ENCODE measurements at places on chromosomes 7 and 10.

DNA sequence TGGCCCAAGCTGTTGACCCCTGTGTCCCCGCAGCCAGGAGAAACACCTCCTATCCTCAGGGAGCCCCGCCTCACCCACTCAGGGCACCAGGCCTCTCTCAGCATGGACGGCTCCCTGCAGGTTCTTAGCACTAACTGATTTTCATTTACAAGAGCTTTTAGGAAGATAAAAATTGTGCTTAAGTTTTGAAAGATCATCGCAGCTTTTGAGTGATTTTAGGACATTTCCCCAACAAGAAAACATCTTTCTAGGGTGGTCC, 22.1 kb downstream of the EBF3 start:
- no peak for DNase-seq

DNA sequence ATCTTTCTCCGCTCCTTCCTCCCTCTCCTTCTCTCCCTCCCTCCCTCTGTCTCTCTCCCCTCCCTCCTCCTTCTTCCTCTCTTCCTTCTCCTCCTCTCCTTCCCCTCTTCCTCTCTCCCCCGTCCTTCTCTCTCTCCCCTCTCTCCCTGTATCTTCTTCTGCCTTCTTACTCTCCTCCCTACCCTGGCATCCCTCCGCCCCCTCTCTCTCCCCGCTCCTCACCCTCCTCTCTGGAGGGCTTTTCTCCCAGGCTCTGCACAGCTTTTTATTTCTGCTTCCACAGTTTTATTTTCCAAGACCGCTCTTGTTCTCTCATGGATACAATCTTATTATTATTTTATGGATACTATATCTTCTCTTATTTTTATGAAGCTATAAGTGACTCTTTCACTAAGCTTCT, 32.6 kb downstream of the AP5Z1 start:
- no peak for DNase-seq

DNA sequence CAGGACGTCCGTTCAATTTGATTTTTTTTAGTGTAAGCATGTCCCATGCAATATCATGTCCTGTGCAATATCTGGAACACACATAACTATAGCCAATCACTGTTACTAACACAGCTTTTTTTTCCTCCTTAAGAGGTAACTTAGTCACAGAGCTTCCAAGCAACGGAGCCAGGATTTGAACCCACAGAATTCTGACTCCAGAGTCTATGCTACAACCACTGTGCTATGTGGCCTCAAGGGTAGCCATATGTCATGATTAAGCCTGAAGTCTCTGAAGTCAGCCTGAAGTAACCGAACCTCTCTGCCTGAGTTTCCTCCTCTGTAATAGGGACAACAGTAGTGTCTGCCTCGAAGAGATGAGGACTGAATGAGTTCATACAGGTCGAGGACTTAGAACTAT, 42.2 kb upstream of the TCF7L2 start:
- DNase-seq, result no peak

DNA sequence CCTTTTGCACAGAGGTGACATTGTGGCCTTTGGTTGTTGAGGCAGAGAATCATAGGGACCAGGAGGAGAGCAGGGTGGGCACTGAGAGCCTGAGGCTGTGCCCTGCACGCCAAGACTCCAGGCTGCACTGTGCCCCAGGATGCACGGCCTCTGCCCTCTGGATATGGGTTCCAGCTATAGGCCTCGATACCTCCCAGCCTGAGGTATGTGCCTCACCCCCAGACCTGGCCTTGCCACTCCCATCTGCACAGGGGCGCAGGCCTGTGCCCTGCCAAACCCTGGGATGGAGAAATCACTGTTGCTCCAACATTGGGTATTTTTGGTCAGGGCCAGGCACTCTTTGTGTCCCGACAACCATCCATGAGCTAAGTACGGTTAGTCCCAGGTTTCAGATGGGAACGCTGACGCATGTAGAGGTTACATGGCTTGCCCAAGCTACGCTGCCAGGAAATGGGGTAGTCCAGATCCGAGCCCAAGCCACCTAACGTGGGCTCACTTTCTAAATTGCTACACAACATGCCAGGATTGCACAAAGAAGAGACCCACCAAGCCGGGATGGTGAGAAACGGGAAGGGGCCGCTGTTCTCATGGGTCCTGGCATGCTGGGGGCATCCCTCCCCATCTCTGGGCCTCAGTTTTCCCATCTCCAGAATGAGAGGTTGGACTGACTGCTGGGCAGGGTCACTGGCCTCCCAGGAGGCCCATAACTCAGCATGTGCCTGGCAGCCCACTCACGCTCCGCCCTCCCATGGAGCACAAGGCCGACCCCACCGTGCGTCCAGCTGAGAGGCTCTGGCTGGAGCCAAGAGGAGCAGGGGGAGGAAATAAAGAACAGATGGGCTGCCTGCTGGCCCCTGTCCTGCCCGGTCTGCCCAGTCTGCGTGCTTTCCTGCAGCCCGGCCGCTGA, 44.2 kb downstream of the ZCCHC24 start:
- DNase-seq, result no peak

DNA sequence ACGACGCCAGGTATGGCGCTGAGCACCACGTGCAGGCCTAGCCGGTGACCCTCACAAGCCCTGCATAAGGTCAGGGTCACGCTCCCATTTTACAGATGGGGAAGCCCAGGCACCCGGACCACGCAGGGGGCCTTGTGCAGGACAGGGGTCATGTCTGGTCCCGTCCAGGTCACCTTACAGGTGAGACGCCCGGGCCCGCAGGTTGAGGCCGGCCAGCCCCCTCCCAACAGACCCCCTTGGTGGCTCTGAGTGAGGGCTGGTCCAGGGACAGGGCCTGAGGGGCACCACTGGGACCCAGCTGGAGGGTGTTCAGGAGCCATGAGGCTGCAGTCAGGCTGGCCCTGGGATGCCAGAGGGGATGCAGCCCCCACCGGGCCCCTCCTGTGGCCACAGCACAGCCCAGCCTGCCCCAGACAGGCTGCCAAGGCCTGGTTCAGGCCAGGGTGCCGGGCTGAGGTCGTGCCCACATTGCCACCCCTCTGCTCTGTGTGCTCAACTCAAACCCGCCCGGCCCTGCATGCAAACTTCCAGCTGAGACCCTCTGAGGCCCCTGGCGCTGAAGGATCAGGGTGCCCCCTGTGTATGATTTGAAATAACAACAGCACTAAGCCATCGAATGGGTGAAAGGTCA, 69.0 kb downstream of the PWWP2B start:
- DNase-seq, result no peak

DNA sequence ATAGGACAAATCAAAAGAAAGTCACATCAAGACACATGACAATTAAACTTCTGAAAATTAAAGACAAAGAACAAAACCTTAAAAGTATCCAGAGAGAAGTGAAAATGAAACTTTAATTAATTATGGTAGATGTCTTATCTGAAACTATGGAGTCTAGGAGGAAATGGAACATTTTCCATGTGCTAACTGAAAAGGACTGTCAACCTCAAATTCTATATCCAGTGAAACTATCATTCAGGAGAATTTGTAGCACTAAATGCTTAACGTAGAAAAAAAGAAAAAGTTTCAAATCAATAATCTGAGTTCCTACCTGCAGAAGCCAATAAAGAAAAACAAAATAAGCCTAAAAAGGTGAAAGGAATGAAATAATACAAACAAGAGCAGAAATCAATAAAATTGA, 33.1 kb upstream of the C10orf71 start:
- no peak for DNase-seq

DNA sequence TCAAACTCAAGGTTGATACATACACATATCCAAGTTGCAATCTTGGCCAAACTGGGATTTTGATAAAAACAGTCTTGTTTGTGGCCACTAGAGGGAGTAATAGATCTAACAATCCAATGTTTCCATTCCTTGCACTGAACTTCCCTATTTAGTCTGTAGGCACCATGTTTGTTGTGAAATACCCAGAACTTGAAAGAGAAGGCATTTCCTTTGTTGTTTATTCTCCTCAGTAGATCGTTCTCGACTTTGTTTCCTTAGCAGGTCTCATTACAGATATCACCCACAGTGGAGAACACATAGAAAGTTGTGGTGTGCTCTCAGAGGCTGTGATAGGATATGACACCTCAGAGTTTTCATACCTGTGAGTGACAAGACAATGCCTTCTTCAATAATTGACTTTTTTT, 70.3 kb upstream of the MXI1 start:
- DNase-seq, result no peak

GRCh38 chr10:130128062-130128781, 8.0 kb upstream of the GLRX3 start:
- no peak for DNase-seq

DNA sequence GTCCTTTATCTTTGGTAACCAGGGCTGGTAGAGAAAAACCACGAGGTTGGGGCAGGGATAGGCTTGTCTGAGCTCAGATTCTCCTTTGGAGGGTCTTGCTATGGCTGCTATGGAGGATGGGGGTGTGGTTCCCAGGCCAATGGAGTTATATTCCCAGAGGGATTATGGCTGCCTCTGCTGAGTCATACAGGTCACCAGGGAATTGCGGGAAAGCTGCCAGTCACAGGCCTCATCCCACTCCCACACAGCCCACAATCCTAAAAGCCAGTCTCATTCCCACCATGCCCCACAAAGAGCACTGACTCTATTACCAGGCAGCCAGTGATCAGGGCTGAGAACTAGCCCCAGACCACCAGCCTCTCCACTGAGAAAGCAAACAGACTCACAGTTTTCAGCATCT, 316.6 kb upstream of the TMEM229A start:
- DNase-seq, result no peak

GRCh38 chr7:30241767-30242166, 42.6 kb upstream of the ZNRF2 start:
- DNase-seq, result no peak

GRCh38 chr7:10804770-10805169, 168.9 kb upstream of the PHF14 start:
- no peak for DNase-seq

GRCh38 chr10:113687037-113687436, 7.3 kb downstream of the CASP7 start:
- no peak for DNase-seq

DNA sequence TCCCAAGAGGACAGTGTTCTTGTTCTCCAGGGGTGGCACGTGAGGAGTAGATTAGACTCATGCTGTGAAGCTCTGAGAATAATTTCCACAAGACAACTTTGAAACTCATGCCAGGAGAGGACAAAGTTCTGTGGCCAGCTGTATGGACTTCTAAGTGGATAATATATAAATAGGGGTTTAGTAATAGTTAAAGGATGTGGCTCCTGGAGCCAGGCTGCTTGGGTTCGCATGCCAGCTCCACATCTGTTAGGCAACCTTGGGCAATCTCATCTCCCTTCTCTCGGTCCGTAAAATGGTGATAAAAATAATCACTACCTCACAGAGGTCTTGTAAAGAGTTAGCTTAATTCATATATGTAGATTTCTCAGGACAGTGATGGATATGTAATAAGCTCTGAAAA, 35.8 kb downstream of the ACSL5 start:
- no peak for DNase-seq

DNA sequence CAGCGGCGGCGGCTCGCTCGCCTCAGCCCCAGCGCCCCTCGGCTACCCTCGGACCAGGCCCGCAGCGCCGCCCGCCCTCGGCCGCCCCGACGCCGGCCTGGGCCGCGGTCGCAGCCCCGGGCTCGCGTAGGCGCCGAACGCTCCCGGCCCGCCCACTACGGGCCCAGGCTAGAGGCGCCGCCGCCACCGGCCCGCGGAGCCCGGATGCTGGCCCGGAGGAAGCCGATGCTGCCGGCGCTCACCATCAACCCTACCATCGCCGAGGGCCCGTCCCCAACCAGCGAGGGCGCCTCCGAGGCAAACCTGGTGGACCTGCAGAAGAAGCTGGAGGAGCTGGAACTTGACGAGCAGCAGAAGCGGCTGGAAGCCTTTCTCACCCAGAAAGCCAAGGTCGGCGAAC, 18.2 kb upstream of the TSPAN33 start:
- no peak for DNase-seq

GRCh38 chr10:128277267-128277840, 151.1 kb upstream of the MKI67 start:
- no peak for DNase-seq

GRCh38 chr10:29590915-29591650, 43.7 kb downstream of the SVIL start:
- DNase-seq, result no peak

DNA sequence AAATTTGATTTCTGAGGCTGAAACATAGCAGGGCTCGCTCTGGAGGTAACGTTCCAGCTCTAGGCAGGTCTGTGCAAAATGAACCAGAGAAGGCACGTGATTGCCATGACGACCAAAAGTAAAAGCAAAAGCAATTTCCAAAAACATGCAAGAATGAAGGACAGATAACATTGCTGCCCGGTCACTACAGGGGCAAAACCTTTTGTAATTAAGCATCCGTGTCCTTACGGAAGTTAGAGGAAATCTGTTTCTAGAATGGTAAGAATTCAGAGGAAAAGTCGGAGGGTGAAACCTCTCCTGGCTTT, 2.9 kb downstream of the KLF6 start:
- DNase-seq, result no peak

DNA sequence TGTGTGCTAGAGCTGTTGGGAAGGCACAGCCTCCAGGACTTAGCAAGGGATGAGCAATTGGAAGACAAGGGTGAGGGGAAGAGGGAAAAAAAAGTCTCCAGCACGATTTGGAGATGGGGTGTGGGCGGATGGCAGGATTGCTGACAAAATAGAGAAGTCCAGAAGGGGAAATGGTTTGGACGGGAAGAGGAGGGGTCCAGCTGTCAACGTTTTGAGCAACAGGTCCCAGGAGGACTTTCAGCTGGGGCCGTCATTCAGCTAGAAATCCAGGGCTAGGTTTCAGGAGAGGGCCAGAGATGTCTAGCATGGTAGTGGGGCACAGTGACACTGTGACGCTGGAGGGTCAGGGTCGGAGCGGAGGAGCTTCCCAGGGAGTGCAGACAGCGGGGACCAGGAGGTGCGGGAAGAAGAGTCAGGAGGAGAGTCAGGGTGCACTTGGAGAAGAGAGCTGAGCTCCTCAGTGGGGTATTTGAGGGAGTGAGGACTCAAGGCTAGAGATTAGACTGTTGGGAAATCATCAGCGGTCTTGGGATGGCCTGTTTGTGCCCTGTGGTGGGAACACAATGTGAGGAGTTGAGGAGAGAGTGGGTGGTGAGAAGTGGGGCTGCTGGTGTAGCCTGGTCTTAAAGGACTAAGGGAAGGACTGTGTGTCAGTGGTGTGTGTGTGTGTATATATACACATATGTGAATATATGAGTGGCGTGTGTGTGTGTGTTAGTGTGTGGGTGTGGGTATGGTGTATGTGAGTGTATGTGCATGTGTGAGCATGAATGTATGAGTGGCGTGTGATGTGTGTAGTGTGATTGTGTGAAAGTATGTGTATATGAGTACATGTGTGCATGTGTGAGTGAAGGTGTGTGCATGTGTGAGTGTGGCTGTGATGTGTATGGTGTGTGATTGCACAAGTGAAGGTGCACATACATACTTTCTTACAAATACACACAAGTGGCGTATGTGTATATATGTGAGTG, 3.8 kb downstream of the ZYX start:
- no peak for DNase-seq

- DNase-seq, result no peak
Observed at GRCh38 chr10:127280446-127280845, 84.1 kb upstream of the INSYN2A start.

- peak; percentile 72 for DNase-seq
Observed at GRCh38 chr10:11165591-11166543, 148.2 kb downstream of the CELF2 start.

Data from stimulated activated naive CD8-positive, alpha-beta T cell treated with anti-CD3 and anti-CD28 coated beads, Interleukin-15, Interleukin-2, amounts not matched to agents 100 U/mL and 50 U/mL, for 24 hours (primary cell).